ENCODE measurements at places on chromosomes 3 and 15.

DNA sequence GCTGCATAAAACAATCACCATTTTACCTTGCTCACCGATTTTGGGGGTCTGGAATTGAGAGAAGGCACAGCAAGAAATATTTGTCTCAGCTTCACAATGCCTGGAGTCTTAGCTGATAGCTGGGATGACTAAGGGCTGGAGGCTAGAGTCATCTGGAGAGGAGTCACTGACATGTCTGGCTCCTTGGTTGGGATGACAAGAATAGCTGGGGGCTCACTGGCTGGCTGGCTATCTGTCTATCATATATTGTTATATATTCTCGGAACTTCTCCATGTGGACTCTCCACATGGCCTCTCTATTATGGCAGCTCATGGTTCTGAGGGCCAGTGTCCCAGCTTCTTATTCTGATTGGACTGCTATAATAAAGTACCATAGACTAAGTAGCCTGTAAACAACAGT lies 20.0 kb upstream of the TRIM71 start:
- DNase-seq: no peak

DNA sequence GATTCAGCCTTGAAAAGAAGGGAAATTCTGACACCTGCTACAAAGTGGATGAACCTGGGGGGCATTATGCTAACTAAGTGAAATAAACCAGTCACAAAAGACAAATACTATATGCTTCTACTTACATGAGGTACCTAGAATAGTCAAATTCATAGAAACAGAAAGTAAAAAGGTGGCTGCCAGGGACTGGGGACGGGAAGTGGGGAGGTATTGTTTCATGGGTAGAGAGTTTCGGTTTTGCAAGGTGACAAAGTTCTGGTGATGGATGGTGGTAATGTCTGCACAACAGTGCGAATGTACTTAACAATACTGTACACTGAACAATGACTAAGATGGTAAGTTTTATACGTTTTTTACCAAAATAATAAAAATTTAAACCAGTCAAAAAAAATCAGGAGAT lies 4.8 kb downstream of the IDH2 start:
- peak; percentile 83 for DNase-seq

- DNase-seq: no peak
Measured at GRCh38 chr3:115551016-115551415, 72.3 kb upstream of the GAP43 start.

GRCh38 chr15:49842031-49842730 lies 221.3 kb downstream of the DTWD1 start:
- DNase-seq: no peak

DNA sequence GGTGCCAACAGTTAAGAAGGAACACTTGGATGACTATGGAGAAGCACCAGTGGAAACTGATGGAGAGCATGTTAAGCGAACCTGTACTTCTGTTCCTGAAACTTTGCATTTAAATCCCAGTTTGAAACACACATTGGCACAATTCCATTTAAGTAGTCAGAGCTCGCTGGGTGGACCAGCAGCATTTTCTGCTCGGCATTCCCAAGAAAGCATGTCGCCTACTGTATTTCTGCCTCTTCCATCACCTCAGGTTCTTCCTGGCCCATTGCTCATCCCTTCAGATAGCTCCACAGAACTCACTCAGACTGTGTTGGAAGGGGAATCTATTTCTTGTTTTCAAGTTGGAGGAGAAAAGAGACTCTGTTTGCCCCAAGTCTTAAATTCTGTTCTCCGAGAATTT lies 3.0 kb downstream of the SKIL start:
- no peak for DNase-seq

DNA sequence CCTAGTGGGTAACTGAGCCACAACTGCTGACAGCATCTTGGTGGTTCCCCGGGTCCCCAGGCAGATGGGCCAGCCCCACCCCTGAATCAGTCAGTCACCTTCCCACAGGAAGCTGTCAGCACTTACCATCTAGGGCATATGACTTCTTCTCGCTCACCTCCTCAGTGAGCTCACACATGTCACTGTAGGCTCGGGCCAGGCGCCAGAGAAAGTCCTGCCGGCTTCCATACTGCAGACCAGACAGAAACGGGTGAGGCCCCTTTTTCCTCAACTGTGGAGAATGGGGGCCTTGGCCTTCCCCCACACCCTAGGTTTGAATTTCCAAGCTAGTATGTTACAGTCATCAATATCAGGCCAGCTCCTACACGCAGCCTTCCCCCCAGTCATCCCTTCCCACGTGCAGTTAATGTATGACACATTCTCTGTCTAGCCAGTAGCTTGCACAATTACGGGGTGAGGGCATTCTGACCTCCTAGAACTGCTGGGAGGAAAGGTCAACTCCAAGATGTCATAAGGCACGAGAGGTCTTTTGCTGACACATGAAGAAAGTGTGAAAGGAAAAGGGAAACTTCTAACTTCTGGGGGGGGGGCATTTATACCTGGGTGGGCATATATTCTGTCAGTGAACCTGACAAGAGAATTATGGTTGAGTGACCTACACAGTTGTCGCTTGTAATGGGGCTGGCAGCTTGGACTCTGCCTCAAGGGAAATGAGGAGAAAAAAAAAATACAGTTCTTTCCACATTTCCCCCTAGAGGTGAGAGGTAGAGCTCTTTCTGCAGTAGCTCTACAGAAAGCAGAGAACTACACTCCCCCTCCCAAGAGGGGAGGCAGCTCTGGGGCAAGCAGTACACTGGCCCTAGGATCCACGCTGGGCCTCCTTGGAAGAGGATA lies 10.9 kb downstream of the RMDN3 start:
- DNase-seq: peak; percentile 79

DNA sequence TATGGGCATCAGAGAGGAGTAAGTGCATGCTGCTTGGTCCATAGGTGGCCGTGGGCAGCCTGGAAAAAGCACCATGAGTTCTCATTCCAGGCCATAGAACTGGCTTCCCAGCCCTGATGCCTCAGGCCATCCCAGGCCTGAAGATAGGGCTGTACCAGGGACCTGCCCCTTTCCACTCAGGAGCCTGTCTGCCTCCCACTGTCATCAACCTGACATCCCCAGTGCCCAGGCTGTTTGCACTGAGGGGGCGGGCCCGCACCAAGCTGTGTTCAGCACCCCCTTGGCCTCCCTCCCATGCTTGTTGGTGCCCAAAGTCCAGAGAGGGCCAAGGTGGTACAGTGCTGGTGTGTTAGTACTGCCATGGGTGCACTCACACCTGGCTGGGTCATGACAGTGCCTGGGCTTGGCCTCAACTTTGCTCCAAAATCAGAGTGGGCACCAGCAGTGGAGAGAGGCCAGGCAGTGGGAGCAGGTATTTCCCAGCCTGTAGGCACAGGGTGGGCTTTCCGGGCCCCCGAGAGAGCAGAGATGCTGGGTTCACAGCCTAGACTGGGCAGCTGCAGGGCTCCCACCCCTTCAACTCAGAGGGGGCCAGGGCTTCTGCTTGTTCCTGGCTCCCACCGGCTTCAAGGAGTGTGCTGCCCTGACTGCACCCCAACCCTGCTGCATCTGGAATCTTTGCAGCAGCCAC lies 556.1 kb downstream of the SI start:
- no peak for DNase-seq

GRCh38 chr15:62958528-62959363 lies 83.8 kb upstream of the TPM1 start:
- DNase-seq: no peak

GRCh38 chr15:51982770-51983103 lies 11.2 kb upstream of the LEO1 start:
- DNase-seq: no peak

- DNase-seq: no peak
Measured at GRCh38 chr15:66884661-66885237, 180.7 kb upstream of the SMAD3 start.

- no peak for DNase-seq
Measured at GRCh38 chr15:85172846-85173490, 191.3 kb downstream of the PDE8A start.

- DNase-seq: no peak
Measured at GRCh38 chr3:176967522-176967921, 229.8 kb downstream of the TBL1XR1 start.

DNA sequence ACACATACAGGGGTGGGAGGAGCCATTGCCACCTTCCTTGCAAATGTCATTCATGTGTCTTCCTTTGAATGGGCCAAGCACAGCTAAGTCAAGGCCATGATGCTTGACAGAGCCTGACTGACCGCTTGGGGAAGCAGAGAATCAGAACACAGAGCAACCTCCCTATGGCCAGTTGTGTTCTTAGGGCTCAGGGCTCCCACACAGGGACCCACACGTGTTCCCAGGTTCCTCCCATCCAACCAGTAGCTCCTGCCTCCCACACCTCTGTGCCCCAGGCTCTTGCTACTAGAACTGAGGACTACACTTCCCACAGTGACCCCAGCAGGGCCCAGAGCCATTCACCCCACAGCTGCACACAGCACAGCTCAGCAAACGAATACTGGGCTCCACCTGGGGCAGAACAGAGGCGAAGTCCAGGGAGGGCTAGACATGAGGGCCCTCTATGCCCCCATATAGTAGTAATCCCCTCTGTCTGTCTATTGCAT lies 42.9 kb downstream of the KLF15 start:
- no peak for DNase-seq

GRCh38 chr3:111481551-111481950 lies 60.4 kb upstream of the CD96 start:
- no peak for DNase-seq

DNA sequence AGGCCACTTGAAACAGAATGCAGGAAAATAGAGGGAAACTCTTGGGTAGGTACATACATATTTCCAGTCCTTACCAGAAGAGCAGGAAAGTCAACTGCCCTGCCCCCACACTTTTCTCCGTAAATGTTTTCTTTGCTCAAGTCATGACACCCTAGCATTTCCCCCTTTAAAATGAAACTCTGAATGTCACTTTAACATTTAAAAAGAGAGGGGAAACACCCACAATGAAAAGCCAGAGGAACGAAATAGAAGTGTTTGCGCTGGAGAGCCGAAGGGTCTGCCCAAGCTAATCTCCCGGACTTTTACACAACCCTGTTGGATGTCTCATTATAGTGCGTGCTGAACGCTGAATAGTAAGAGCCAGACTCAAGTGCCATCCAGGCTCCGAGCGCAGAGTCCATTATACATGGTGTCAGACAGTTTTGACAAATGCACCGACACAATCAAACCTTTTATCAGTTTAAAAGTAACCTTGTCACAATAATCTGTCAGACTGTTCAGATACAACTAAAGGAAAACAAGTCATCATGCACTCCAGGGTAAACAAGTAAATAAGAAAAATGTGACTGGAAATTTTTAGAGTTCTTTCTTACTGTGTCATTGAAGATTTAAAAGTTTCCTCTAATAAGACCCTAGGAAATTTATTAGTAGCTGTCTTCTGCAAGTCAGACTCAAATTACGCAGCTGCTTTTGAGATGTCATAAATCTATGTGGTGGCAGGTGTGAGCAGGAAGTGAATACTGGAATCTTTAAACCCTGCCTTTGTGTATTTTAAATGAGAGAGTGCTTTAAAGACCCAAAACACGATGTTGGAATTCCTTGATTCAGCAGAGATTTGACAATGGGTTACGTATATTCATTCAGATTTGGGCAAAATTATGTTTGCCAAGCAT lies 159.8 kb downstream of the RBMS3 start:
- no peak for DNase-seq

- no peak for DNase-seq
Measured at GRCh38 chr15:87631775-87632174, 624.8 kb downstream of the NTRK3 start.

- DNase-seq: no peak
Measured at GRCh38 chr3:169071003-169071402, 592.5 kb downstream of the MECOM start.

- DNase-seq: no peak
Measured at GRCh38 chr3:127349501-127350171, 61.8 kb upstream of the PRR20G start.

DNA sequence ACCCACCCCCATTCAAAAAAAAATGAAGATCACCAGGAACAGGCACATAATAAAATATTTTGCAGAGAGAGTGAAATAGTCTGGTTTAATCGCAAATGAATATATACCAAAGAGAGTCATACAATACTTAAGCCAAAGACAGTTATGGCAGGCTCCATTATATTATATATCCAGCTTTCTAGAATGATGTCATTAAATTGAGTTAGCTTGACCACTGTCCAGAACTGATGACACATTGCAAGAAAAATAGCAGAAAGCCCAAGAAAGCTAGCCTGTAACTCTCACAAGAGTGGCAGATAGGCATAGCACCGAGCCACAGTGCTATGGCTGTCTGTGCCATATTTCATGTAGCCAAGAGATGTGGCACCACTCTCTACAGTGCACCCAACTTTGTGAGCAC lies 231.9 kb upstream of the SEMA6D start:
- no peak for DNase-seq

- DNase-seq: no peak
Measured at GRCh38 chr3:30649572-30650318, 43.3 kb downstream of the TGFBR2 start.

All from CD4-positive, alpha-beta T cell treated with Interleukin-4 for 4 hours (primary cell).